ENCODE measurements at places on chromosomes 5 and 9. TPM values are rescaled to one million over a fixed set of nuclear protein-coding genes. Genes with fewer than 3 reads are reported as not detected.

Gene OTP
- polyA plus RNA-seq, result not detected

Gene SOHLH1
- not detected for polyA plus RNA-seq

- DNase-seq, result peak; percentile 39
Measured at GRCh38 chr9:119368681-119369581, at the start of gene BRINP1. Gene BRINP1, minus strand, starts transcription at chr9:119369435. Its CDS starts 56,080 bp downstream, at chr9:119313355.

Gene DMGDH
- 13.1 TPM for polyA plus RNA-seq

- no peak for DNase-seq
Measured at GRCh38 chr5:96919754-96920197, 16.1 kb upstream of the LNPEP start.

DNA sequence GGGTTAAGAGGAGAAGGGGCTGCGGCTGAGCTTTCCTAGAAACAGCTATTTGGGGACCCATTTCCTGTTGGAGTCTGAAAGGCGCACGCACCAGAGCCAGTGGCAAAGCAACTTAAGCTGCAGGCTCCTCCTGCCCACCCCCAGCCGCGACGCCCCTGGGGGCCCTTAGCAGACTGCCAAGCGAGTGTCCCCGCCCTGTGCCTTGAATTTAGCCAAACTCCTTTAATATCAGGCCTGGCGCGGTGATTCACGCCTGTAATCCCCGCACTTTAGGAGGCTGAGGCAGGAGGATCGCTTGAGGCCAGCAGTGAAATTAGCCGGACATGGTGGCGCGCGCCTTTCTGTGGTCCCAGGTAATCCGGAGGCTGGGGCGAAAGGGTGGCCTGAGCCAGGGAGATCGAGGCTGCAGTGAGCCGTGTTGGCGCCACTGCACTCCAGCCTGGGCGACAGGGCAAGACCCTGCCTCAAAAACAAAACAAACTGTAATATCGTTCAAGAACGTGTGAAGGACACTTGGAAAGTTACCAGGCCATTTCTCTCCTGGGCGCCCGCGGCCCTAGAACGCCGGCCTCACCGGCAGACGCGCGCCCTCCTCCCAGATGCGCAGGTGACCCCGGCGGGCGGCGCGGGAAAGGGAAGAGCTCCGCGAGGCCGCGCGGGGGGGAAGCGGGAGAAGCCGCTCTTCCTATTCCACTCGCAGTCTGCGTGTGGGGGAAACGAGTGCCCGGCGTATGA is 1.0 kb upstream of the F2R start:
- DNase-seq, result no peak

GRCh38 chr5:67414712-67415111 is 218.1 kb upstream of the CD180 start:
- no peak for DNase-seq

Gene RAD1
- polyA plus RNA-seq, result 35.6 TPM

Gene GPR107
- polyA plus RNA-seq, result 52.7 TPM

Gene SLC22A4
- 7.5 TPM for polyA plus RNA-seq

DNA sequence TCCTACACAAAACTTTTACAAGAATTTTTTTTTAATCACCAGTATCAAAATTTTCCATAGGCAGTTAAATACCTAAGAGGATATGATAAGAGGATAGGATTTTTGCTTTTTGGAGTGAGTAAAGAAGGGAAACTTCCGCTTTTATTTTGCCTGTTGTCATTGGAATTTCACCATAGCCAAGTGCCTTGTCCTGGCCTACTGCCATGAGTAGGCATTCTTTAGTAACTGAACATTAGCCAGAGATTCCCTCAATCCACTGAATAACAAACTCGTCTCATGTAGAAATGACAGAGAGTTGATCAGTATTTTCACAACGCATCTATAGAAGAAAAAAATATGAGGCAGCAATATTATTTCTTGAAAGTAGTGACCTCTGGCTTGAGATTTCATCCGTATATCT is 289.6 kb upstream of the ADAMTSL1 start:
- DNase-seq, result no peak

All from left renal pelvis (tissue), 4 donors.